ENCODE measurements at places on chromosomes 3 and 15.

- DNase-seq = no peak
Observed at GRCh38 chr3:13840456-13840855, 39.4 kb downstream of the WNT7A start.

- DNase-seq = no peak
Observed at GRCh38 chr15:89002830-89003229, 85.4 kb upstream of the ABHD2 start.

- DNase-seq = no peak
Observed at GRCh38 chr3:130527426-130527825, 10.4 kb downstream of the COL6A6 start.

DNA sequence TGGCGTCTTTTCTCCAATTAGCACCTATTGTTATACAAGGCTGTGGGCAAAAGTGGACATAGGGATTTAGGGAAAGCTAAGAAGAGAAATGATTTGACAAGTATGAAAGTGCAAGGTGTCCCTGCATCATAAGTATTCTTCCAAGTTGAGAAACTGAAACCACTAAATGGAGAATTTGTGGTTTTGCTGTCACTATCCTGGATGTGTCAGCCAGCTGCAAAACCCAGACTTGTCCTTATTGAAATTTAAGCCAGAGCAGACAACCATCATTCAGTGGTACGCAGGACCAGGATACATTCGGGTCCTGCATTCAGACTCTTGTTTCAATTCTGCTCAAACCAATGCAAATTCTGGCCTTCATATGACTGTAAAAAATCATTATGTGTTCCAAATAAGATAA is 384.8 kb upstream of the TGFBR2 start:
- DNase-seq = no peak

DNA sequence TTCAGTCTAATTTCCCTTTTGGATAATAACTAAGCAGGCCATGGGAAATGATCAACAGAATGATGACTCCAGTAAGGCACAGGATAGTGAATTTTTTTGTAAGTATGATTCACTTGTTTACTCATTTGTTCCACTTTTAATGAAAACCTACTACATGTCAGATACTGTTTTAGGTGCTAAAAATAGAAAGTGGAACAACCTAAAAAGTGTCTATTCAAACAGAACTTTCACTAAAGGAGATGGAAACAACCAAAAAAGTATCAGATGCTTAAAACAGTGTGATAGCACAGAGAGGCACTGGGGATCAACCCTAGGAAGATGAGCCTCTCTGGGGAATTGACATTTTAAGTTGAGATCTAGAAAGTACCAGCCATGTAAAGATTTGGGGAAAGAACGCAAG is 11.1 kb downstream of the RYK start:
- no peak for DNase-seq

GRCh38 chr3:183378008-183378407 is 50.4 kb downstream of the MCF2L2 start:
- DNase-seq = no peak

GRCh38 chr3:44093531-44093930 is 148.2 kb upstream of the TOPAZ1 start:
- no peak for DNase-seq

- DNase-seq = no peak
Observed at GRCh38 chr15:38690216-38690615, 125.6 kb upstream of the RASGRP1 start.

DNA sequence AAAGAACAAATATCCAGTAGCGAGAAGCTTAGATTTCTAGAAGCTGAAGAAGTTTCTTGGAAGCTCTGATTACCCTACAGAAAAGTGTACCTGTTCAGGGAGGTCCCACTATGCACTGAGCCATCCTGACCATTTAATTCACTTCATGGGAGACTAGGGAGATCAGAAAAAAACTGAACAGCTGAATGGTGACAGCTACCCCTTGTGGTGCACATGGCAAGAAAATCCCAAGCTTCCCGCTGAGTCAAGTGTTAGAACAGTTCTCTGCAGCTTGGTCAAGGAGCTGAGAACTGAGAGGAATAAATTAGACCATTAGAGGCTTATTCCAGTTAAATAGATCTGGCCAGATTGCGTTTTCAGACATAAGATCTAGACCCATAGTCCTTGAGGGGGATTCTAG is 197.2 kb upstream of the VEPH1 start:
- DNase-seq = no peak

DNA sequence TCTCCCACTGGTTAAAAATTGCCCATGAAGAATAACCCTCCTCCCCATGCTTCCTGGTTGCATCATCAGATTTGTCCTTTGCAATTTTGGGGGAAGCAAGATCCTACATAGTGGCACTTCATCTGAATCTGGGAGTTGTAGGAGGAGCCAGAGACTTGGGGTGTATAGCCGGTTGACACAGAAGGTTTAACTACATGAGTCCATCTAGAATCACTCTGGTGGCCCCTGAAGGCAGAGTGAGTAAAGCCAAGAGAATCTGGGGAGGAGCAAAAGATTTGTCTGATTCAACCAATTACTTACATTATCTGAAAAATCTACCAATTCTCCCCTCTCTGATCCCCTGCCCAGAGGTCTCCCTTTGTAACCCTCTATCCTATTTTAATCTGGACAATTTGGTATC is 50.1 kb downstream of the SYN2 start:
- DNase-seq = no peak

DNA sequence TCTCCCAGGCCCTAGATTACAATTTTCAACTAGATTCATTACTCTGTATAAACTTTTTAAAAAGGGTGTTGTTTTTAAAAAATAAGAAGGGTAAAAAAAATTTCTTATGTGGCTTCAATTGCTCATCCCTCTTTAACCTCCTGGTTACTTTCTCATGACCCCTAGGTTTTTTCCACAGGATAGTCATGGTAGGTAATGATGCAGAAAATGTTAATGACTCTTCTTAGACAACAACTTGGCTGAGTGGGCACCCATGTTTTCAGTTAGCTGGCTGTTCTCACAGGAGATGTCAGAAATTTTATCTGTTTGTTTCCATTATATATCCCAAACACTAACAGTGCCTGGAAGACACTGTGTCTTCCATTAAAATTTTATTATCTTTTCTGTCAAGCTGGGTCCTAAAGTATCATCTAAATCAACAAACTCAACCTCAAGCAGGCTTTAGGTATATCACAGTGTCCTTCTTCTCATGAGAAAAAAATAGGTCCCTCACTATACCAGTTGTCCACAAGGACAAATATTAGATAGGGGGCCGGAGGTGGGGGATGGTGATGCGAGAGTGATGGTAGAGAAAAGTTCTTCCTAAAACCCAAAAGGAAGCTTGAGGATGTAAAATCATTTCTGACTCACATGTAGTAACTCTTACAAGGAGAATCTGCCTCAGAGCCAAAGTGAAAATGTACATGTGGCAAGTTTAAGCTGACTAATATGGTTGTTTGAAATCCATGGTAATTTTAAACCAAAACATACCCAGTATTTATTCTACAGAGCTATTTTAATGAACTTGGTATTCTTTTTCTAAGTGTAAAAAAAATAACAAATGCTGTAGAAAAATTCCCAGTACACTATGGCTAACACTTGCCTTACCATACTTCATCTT is 43.3 kb downstream of the PLOD2 start:
- no peak for DNase-seq

GRCh38 chr15:62502451-62502850 is 337.4 kb upstream of the C2CD4B start:
- DNase-seq = no peak

GRCh38 chr3:33425453-33425852 is 14.8 kb downstream of the UBP1 start:
- DNase-seq = no peak

DNA sequence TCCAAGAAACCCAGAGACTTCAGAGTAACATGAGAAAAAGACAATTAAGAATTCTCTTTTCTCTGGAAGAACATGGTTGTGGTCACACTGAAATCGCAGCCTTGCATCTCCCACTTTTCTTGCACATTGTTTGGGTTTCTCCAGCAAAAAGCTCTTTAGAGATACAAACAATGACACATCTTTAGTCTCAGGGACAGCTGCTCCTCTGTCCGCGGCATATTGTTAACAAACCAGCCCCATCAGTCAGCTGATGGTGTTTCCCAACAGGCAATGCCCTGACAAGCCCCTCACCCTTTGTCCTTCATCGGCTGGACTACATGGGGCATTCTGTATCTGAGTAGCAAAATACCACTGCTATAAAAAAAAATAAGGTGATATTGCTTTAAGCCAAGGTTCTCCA is 53.4 kb downstream of the UMPS start:
- DNase-seq = no peak

GRCh38 chr3:195904368-195904767 is 4.0 kb downstream of the TNK2 start:
- no peak for DNase-seq

GRCh38 chr3:156330415-156330814 is 210.0 kb downstream of the KCNAB1 start:
- no peak for DNase-seq

DNA sequence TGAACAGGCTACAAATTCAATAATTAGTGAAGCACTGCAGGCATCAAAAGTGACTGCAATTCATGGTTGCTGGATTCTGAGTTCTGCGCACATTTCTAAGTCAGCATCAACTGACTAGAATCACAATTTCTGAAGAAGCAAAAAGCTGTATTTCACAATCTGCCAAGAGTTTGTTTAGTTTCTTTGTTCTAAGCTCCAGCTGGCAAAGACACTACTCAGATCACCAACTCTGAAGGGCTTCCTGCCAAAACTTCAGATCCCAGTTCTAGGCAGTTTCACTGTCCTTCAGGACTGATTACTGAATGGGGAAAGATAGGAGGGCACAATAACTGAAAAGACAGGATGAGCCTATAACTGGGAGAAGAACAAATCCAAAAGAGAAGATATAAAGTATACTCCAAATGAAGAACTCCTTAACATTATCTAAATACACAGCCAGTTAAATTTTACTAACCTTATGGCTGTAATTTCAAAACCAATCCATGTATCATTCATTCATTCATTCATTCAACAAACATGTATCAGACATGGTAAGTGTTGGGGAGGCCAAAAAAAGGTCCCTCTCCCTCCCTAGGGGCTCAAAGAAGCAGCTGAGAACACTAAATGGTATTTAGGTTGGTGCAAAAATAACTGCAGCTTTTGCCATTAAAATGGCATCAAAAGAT is 17.1 kb downstream of the TJP1 start:
- DNase-seq = no peak

Data from cortex of kidney (tissue), 1 donor.